ENCODE measurements at places on chromosomes 13 and 19.

- no peak for DNase-seq
Observed at GRCh38 chr19:29878973-29879654, 62.9 kb upstream of the URI1 start.

- no peak for DNase-seq
Observed at GRCh38 chr13:26653842-26654241, 96.4 kb downstream of the WASF3 start.

GRCh38 chr13:39777527-39778061, 122.1 kb downstream of the COG6 start:
- no peak for DNase-seq

GRCh38 chr13:25468325-25469168, 96.8 kb downstream of the ATP8A2 start:
- no peak for DNase-seq

- no peak for DNase-seq
Observed at GRCh38 chr19:30668521-30669155, 296.5 kb downstream of the ZNF536 start.

GRCh38 chr19:22545751-22546150, 88.4 kb upstream of the ZNF492 start:
- no peak for DNase-seq

- DNase-seq, result no peak
Observed at GRCh38 chr13:43113603-43114002, 90.2 kb downstream of the DNAJC15 start.

DNA sequence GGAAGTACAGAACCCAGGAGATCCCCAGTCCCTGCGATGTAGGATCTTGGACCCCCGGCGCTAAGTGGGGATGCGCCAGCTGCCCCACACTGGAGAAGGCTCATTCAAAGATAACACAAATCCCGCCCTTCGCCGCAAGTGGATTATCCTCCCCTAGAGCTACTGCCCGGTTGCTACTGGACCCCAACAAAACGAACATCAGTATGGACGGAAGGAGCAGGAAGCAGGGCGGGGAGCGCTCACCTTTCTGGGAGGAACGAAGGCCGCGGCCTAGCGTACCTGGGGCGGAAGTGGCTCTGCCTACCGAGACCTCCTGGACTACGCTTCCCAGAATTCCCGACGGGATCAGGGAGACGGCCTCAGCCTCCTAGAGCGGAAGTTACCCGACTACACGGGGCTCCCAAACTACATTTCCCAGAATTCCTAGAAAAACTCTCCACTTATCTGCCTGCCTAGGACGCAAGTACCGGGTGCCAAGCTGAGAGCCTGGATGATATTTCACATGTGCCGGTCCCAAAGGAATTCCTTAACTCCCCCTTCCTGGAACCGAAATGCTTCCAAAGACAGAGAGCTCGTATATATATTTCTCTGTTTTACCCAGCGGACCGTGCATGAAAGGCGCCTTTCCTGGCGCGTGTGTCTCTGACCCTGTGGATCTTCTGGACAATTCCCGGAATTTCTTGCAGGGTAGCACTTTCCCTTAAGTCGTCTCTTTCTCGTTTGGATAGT, at the start of gene ZNF112:
Gene ZNF112 (minus strand): TSS at position 298 of the 729 bp plus-strand sequence. CDS start 16,141 bp downstream, outside the sequence.
- no peak for DNase-seq

DNA sequence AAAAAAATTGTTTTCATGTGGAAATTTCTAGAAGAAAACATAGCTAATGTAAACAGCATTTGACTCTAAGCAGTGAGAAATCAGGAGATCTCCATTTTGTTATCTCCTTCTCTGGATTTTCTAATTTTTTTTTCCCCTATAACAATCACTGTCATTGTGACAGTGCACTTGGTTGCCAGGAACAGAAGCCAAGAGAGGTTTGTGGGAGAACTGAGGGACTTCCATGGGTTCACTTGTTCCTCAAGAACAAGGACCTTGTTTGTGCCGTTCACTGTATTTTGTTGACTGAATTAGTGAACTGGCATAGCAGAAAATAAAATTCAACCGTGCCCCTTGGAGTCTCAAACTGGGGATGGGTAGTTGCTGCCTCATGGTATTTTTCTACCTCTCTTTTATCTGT, 17.1 kb downstream of the SHISA7 start:
- DNase-seq, result no peak

DNA sequence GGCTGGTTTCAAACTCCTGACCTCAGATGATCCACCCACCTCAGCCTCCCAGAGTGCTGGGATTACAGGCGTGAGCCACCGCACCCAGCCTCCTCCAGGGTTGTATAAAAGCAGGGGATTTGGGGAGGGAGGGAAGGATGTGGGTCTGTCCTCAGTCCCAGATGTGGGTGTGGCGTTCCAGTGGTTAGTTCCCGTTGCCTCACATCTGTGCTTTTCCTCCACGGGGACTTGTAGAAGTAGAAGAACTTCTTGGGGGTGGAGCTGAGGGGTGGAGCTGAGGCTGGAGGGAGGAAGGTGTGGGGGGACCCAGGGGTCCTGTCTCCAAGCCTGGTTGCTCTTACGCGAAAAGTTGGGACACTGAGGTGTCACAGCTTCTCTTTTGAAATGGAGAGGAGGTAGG, 514 bp upstream of the MCEMP1 start:
- DNase-seq, result no peak

Data from stimulated activated CD8-positive, alpha-beta memory T cell treated with anti-CD3 and anti-CD28 coated beads, Interleukin-4, amount 100 ng/mL, for 4 hours (primary cell).